DMS 273 treated with DMSO at 0.1 percent for 48 hours (cell line): ENCODE measurements at places on chromosomes 16 and 17.

DNA sequence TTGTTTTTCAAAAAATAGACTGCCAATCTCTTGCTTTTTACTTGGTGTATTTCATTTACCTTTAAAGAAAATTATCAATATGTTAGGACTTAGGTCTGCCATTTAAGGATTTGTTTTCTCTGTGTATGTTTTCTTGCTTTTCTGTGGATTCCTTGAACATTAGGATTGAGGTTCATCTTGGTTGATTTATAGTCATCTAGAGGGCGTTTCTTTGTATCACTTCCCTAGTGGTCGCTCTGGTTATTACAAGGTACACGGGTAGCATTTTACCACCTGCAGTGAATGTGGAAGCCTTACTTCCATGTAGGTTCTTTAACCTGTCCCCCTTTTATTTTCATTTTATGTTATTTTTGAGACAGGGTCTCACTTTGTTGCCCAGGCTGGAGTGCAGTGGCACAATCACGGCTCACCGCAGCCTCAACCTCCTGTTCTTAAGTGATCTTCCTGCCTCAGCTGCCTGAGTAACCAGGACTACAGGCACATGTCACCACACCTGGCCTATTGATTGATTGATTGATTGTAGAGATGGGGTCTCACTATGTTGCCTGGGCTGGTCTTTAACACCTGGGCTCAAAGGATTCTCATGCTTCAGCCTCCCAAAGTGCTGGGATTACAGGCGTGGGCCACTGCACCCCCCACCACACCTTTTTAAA lies 35.2 kb upstream of the CBX4 start:
- DNase-seq = peak; percentile 14

DNA sequence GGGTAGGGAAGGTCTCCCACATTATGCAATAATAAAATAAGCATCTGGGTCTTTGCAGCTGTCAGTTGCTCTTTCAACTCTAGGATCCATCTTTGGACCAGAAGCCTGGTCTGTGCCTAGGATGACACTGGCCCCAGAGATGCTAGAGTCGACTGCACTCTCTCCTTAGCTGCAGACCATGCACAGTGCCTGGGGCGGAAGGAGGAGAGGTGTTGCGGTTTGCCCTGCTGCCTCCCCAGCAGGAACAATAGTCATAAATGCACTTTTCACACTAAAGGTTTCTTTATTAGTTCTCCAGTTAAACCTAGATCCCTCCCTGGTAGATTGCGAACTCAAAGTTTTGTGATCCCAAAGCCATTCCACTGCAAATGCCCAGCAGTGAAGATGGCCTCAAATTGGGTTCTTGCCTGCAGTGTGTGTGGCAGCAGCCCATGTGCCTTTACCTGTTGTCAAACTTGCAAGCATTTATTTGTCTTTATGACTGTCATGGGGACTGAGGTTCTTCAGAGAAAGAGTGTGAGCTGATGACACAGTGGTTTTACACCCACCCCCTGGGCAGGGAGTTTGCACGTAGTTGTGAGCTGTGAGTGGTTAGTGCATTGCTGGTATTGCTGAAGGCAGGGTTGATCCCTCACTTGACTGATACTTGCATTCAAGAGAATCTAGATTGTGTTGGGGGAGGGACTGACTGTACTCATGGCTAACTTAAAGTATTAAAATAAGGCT lies 10.3 kb downstream of the ATXN1L start:
- no peak for DNase-seq

- DNase-seq = peak; percentile 89
Observed at GRCh38 chr17:49515196-49515770, 20.2 kb downstream of the NGFR start.

GRCh38 chr17:79776376-79777119 lies 1.4 kb upstream of the CBX2 start:
- no peak for DNase-seq

DNA sequence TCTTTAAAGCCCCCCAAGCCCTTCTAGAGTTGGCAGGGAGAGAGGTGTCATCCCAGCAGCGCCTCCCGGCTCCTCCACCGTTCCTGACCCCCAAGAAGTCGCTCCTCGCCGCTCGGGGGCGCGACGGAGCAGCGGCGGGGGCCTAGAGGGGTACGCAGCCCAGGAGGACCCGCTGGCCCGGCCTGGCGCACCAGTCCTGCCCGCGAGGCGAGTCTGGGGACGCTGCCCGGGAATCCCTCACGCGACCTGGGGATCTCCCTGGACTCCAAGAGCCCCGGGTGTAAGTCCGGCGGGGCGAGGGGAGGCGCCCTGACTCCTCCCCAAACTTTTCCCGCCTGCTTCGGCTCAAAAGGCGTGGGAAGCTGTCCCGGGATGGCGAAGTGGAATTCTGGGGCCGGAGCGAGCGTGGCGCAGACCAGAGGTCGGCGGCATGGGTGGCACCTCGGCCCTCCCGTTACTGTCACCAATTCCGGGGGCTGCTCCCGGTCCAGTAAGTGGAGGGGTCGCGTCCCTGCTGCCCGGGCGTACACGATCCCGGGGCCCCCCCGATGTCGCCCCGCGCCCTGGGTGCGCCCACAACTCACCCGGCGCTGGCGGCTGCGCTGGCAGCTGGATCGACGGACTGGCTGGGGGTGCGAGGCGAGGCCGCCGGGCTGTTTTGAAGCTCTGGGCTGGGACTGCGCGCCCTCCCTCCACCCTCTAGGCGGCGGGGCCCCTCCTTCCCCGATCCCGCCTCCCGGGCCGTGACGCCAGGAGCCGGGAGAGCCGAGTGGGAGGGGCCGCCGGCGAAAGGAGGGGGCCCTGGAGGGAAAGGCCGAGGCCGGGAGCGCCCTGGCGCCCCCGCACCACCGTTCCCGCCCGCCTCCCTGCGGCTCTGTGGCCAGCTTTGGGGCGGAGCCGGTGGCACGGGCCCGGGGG lies at the start of gene EMP2:
EMP2 (minus strand) TSS at position 634 of the 918 bp plus-strand sequence. CDS start 32,981 bp downstream, outside the sequence.
- peak; percentile 52 for DNase-seq

GRCh38 chr17:36590082-36590481 lies 1.6 kb upstream of the DHRS11 start:
- DNase-seq = no peak

DNA sequence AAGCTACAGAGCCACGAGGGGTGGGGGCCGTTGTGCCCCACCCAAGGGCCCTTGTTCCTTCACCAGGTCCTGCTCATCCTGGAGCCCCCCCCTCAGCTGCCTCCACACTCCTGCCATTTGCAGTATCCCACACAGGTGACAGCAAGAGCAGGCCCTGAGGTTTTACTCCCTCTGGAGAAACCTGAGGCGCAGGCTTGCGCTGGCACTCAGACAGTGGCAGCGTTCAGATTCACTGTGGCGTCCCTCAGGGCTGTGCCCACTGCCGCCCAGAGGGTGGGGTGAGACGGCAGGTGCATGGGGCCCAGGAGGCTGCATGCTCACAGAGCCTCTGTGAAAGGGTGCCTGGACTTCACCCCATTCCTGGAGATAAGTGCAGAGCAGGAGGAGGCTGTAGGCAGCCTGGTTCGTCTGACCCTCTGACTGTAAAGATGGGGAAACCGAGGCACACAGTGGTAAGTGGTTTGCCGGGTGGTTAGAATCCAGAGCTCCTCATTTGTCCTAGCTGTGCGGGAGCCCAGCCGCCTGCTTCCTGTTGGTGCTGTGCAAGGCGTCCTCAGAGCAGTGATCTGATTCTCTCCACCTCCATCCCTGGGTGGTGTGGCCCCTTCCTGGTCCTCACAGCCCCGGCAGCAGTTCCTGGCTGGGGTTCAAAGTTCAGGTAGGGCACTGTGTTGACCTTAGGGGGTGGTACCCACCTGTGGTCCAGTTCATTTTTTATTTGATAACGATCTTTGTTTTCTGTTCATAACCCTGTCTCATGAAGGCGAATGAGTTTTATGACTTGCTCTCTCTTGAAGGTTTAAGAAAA lies 1.6 kb downstream of the SPIRE2 start:
- DNase-seq = no peak

GRCh38 chr17:81084680-81085419 lies 49.9 kb downstream of the BAIAP2 start:
- no peak for DNase-seq

- DNase-seq = no peak
Observed at GRCh38 chr17:40611840-40612474, 35.7 kb downstream of the SMARCE1 start.

DNA sequence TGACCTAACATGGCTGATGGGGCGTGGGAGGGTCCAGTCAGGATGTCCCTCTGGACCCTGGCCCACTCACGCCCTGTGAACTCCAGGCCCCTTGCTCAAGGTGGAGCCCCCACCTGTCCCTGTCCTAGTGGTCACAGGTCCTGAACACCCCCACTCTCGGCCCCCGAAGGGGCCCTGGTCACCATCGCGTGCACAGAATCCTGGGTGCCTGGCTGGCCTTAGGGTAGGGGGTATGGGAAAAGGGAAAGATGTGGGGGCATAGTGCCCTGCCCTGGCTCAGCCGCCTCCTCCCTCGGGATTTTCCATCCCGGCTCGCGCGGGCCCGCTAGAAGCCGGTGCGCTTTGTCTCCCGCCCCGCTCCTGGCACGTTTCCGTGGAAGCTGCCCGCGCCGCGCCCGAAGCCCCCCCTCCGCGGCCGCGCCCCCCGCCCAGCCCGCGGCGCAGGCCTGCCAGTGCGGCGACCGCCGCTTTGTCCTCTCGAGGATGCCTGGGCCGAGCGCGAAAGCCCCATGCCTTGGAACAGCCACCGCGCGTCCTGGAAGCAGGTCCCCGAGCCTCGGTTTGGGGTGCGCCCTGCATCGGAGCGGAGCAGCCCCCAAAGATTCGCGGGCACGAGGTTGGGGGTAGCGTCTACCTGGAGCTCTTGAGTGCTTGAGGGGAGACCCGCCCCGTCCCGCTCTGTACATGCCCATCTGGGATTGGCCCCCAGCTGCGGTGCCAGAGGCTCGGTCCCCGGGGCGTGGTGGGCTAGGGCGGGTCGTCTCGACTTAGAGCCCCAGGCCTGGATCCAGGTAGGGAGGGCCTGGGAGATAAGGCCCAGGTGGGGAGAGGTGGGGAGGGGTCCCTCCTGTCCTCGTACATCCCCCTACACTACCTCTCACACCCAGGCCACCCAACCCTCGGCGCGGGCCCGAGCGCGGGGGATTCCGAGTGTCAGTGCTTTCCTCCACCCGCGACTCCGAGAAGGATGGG lies 1.3 kb downstream of the SMPD3 start:
- DNase-seq = no peak

DNA sequence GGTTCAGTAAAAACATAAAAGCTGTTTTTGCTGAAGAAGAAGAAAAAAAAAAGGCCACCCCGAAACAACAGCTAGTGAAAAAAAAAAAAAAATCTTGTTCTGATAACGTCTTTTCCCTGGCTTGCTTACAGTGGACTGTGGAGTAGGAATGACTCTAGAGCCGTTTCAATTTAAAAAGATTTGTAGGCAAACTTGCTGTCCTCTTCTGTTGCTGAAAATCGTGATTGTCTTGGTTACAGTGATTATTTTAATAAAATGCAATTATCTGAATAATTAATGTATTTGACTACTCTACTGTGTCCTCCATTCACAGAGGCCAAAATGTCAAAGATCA lies 190.6 kb upstream of the TBX2 start:
- DNase-seq = no peak

GRCh38 chr17:3276126-3276525 lies 22.0 kb downstream of the OR3A1 start:
- DNase-seq = no peak

GRCh38 chr16:31130336-31130891 lies 5.1 kb downstream of the PRSS8 start:
- DNase-seq = no peak

GRCh38 chr17:82281502-82282238 lies 8.2 kb upstream of the CSNK1D start:
- no peak for DNase-seq

DNA sequence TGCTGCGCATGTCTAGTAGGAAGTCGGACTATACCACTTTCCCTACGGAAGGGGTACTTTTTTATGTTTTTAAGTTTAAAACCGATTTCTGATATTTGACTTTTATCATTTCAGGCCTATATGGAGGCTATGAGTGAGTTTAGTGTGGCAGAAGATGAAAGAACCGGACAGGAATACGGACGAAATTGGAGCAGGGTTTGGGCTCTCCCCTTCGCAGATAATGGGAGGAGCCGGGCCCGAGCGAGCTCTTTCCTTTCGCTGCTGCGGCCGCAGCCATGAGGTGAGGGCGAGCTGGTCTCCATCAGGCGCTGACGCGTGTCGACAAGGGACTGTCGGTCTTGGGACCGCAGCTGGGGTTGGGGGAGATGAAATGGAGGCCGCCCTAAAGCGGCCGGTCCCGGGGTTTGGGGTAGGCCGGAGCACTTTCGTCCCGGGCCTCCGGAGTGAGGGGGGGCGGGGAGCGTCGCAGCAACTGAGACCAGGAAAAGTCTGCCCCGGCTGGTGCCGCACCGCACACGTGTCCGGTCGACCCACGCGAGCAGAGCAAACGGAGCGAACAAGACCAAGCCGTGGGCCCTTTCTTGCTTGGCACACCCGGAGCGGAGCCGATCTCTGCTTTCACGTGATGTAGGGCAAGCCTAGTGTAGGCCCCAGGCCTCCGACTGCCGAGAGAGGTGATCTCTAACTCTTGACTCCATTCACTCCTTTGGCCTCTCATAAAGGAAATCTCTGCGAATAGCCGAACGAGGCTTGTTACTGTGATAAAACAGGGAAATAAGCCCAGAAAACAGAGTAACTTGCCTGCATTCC lies at the start of gene RPL19:
RPL19 (plus strand) TSS at position 214 of the 810 bp plus-strand sequence; CDS start at position 276, 62 bp downstream.
- no peak for DNase-seq

DNA sequence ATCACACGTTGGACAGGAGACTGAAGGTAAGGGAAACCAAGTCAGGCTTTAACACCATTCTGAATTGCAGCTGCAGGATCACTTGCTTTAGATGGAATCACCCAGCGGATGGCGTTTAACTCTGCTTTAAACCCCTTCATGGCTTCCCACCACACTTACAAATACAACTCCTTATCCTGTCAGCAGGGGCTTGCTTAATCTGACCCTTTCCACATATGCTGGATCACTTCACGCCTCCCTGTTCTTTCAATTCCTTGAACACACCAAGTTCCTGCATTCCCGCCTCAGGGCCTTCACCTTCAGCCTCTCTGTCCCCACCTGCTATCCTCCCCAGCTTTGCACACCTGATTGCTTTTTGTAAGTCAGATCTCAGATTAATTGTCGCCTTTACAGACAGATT lies 442.2 kb downstream of the MAF start:
- DNase-seq = no peak

DNA sequence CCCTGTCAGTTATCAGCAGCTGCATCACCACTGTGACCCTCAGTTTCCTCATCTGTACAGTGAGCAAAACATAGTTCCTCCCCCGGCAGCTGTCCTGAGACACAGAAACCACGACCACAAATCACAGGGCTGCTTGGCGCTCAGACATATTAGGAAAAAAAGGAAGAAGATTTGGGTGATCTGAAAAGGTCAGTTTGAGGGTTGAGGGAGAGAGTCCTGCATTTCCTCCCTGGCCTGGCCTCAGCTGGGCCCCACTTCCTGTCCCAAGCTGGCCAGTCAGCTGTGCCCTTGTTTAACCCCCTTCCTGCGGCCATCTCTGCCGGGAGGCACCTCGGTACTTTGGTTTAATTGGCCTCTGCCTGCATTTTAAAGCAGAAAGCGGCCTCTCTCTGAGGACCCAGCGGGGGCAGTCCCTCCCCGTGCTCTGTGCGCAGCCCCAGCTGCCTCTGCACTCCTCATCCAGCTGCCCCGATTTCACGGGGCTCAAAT lies 24.0 kb upstream of the CIBAR2 start:
- DNase-seq = no peak

DNA sequence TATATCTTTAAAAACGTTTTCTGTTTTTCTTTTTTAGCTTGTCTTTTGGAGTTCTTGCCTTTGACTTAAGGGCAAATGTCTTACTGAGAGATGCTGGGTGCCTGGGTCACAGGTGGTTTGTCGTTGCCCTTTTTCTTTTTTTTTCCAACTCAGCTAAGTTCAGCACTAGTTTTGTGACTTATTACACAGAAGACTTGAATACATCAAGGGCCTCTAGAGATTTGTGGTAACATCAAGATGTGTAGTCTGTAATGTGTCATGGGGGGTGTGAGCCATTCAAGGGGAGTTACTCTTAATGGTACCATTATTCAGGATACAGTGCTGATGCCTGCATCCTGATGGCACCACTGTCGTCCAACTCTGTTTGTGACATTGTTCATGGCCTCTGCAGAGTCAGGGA lies 95.1 kb downstream of the PRKCA start:
- no peak for DNase-seq
